ENCODE measurements at places on chromosomes 2 and 18.

DNA sequence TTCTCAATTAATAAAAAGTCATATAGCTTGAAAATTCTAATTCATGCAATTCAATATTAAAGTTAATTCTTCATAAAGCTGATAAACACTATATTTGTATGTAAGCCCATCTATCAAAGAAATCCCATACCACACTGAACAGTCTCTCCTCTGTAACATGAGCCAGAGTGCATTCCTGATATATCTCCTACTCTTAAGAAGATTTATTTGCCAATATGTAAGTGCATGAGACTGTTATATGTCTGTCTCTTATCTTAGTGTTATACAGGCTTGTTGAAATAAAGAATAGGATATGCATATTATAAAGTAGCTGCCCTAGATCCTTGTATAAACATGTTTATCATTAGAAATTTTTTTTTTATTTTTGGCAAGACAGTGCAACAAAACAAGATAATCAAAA is 40.4 kb upstream of the TTC32 start:
- no peak for DNase-seq

- DNase-seq = no peak
These were observed 615.6 kb upstream of the SOX11 start for GRCh38 chr2:5076599-5076998.

GRCh38 chr2:49831698-49832367 is 677.5 kb upstream of the FSHR start:
- no peak for DNase-seq

- no peak for DNase-seq
These were observed 732.2 kb downstream of the NR4A2 start for GRCh38 chr2:155600296-155600695.

GRCh38 chr18:11274144-11274794 is 124.9 kb upstream of the PIEZO2 start:
- DNase-seq = no peak

DNA sequence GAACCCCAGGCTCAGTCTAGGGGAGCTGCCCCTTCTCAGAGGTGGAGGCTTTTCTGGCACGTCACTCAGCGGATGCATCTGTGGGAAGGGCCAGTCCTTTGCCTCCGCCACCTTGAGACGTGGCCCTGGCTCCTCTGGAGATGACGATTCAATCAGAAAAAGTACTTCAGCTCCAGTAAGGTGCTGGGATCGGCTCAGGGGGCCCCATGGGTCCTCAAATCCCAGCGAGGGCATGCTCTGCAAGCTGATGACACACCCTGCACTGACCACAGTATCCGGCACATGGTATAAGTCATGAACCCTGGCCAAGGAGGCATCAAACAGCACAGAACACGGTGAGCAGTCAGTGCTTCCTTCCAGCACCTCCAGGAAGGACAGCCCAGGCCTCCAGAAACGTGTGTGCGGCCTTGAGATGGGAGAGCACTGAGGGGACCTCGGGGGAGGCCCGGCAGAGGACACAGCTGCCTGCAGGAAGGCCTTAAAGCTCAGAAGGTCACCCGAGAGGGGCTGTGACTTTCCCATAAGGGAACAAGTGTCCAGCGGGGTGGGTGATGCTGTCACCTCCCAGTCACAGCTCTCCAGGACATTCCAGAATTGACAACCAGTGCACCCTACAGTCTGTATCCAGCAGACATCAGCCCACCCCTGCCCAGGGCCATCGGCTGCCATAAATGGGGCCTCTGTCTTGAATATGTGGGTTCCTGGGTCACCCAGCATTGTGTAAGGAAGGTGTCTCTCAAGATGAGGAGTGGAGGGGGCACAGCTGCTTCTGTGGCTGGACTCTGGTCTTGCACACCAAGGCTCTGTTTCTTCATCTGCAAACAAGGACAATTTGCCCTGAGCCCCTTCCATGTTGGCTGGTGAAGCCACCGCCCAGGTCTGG is 205.8 kb downstream of the NDUFA10 start:
- no peak for DNase-seq

DNA sequence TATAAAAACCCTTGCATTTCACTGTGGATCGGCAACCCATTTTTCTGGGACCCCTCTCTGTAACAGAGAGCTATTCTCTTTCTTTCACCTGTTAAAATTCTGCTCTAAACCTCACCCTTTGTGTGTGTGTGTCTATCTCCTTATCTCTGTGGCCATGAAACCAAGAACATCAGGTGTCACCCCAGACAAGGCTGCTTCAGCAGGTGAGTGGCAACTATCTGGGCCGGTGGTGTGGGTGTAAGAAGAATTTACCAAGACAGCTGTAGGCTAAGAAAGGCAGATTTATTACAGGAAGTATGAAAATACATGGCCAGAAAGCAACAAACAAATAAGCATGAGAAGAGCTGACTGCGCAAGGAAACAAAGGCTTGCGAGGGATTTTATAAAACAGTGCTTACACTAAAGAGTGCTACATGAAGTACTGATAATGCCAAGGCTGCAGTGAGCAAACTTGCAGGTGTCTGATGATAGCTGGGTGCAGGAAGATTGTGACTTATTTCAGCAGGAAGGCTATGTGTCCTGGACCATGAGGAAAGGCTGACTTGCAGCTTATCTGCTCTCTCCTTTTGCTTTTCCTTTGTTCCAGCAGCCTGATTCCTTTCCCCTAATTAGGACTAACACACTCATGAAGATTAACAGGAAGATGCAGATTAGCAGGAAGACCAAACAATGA is 421.1 kb downstream of the PTH2R start:
- no peak for DNase-seq

DNA sequence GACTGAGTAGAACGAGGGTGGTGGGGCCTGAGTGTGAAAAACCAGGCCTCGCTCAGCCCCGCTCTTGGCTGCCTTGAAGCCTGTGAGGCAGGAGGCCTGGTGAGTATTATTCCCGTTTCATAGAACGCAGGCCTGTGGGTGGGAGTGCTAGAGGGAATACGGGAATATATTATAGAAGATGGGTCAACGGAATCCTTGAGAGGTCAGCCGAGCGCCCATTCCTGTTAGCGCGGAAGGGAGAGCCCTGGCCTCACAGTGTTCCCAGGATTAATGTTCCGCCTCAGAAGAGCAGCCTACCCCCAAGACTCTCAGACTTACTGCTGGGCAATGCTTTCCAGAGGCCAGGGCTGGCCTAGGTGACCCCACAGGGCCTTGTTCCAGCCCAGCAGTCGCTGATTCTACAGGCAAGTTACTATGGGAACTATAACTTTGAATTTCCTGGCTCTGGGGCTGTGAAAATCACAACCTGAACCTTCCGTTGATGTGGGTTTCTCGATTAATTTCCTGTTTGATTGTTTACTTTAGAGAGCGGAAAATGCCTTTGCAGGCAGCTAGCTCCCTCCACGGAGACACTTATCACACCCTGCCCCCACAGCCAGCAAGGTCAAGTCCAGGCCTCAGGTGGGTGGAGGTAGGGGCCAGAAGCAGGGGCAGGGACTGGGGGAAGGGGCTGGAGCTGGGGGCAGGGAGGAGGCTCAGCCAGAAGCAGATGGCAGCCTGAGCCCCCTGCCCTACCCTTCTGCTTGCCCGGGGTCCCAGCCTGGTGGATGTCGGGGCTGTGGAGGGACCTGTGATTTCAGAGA is 108.3 kb downstream of the SMAD7 start:
- DNase-seq = no peak

DNA sequence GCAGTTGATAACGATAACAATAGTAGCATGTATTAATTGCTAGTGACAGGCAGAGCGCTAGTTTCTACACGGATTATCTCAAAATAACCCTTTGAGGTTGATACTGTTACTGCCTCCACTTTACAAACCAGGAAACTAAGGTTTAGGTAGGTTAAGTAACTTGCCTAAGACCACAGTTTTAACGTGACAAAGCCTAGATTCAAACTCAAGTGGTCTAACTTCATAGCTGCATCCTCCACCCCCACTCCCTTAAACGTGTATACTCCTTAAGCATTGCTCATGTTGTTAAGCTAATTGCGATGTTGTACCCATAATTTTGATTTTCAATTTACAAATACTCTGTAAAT is 1.2 kb downstream of the ME2 start:
- no peak for DNase-seq

All from WTC11 (cell line).